Right renal cortex interstitium (tissue), 3 donors: ENCODE measurements at places on chromosomes 2 and 18.

GRCh38 chr18:1993866-1994265 is 577.4 kb downstream of the METTL4 start:
- DNase-seq: no peak

- DNase-seq: no peak
These were observed 9.4 kb upstream of the CRYBA2 start for GRCh38 chr2:219002395-219003266.

- DNase-seq: no peak
These were observed 40.5 kb downstream of the ANKRD12 start for GRCh38 chr18:9177031-9177430.

- DNase-seq: no peak
These were observed 112.6 kb downstream of the ARHGAP28 start for GRCh38 chr18:6842081-6842480.

- DNase-seq: no peak
These were observed 58.3 kb upstream of the RAPGEF4 start for GRCh38 chr2:172677363-172677762.

- no peak for DNase-seq
These were observed 19.5 kb upstream of the AGXT start for GRCh38 chr2:240848900-240849680.

DNA sequence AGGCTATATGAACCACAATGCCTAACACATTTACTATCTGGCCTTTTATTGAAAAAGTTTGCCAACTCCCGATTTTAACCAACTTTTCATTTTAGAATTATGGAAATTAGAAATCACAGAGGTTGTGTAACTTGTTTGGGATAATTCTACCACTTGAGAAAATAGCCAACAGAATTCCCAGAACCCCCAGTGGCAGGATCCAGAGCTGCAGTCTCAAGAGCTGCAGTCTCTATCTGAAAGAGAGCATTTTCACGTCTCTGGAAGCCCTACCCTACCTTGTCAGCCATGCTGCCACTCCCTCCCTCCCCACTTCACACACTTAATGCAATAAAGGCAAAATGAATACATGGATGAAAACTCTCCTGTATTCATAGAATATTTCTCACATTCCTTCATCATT is 23.4 kb upstream of the TSPYL6 start:
- DNase-seq: no peak

- no peak for DNase-seq
These were observed 137.0 kb downstream of the AGAP1 start for GRCh38 chr2:235630718-235631296.

GRCh38 chr2:88188748-88189147 is 18.6 kb downstream of the THNSL2 start:
- no peak for DNase-seq

GRCh38 chr2:69561101-69561500 is 82.4 kb downstream of the AAK1 start:
- no peak for DNase-seq

DNA sequence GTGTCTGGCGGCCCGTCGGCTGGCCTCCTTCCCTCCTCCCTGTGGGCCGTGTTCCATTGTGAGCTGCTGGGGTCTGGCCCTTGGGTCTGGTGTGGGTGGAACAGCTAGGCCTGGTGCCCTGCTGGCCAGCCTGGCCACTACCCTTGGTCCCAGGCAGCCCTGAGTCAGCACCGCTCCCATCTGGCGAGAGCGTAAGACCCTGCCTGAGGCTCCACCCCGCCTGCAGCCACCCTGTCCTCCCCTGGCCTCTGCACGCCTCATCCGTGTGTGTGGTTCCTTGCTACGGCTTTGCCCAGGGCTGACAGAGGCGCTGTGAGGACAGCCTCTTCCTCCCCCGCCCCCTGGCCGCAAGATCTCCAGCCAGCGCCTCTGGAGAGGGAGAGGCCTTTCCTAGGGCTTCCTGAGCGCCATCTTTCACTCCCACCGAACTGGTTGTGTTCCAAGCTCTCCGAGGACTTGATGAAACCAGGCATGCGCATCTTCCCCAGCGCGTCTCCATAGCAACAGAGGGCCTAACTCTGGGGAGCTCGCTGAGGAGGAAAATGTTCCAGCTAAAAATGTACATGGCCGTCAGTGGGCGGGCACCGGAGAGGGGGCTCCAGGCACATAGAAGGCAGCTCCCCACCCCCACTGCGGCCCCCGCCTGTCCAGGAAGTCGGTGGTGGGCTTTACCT is 83.0 kb downstream of the STPG4 start:
- DNase-seq: no peak

DNA sequence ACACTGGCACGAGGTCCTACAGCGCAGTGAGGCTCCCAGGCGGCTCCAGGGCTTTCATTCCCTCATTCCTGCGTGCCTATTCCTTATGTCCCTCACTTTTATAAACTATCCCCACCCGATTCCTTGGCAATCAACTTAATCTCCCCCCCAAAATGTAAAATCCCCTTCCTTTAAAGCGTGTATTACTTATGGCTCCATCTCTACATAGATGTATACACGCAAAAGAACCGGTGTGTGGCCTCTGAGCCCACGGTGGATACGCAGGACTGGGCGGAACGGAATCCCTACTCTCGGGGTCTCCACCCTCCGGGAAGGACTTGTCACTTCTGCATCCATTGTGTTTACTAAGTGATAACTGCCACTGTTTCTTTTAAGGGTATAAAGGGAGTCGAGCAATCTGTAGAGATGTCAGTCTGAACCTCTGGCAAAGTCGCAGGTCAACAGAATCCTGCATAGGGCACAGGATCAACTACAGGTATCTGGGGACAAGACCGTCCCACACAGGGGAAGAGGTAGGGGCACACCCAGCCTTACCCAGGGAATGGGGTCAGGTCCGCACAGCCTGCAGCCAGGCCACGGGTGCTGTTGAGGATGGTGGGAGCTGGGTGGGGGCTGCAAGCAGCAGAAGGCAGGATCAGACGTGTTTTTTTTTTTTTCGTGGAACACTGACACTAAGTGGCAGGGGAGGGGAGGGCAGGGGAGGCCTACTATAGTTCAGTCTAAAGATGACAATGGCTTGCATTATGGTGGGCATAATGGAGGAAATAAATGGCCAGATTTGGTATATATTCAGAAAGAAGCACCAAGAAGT is 42.1 kb downstream of the HDLBP start:
- DNase-seq: no peak

DNA sequence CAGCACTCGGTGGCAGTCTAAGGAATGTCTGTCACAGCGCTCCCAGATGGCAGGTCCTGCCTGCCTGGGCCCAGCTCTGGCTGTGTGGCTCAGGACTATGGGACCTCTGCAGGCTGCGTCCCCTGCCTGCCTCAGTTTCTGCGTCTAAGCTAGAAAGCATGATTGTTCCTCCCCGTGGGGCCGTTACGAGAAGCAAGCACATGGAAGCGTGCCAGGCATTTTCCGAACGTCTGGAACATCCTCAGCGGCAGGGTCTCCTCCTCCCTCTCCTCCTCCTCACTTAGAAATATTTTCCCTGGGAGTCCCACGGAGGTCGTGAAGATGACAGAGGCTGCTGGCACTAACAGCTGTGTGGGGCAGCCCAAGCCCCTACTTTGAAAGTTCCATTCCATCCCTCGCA is 43.3 kb downstream of the LRRFIP1 start:
- DNase-seq: no peak

- DNase-seq: no peak
These were observed 1.0 kb upstream of the GMPPA start for GRCh38 chr2:219497495-219498279.

DNA sequence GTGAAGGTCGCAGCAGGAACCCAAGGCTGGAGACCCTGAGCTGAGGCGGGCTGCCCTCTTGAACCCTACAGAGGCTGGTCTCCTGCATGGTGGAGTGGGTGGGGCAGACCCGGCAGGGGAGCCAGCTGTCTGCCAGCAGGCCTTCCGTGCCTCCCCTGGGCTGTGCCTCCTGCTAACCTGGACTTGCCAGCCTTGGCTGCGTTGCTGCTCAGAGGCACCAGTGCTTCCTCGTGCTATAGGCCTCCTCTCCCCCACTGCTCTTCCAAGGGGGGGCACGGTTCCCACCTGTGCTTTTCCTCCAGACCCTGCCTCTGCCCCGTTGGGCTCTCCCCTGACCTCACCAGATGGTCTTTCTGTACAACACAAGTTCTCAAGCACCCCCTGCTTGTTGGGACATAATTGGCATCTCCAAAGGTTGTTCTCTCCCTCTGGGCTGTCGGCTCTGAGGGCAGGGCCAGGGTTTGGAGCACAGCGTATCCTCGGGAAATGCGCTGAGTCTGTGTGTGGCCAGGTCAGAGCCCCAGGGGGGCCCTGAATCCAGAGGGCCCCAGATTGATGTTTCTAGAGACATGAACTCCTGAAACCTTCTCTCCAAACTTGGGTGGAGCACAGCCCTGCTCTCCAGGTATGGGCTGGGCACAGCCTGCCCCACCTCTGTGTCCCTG is 6.7 kb downstream of the ARHGEF4 start:
- DNase-seq: no peak

DNA sequence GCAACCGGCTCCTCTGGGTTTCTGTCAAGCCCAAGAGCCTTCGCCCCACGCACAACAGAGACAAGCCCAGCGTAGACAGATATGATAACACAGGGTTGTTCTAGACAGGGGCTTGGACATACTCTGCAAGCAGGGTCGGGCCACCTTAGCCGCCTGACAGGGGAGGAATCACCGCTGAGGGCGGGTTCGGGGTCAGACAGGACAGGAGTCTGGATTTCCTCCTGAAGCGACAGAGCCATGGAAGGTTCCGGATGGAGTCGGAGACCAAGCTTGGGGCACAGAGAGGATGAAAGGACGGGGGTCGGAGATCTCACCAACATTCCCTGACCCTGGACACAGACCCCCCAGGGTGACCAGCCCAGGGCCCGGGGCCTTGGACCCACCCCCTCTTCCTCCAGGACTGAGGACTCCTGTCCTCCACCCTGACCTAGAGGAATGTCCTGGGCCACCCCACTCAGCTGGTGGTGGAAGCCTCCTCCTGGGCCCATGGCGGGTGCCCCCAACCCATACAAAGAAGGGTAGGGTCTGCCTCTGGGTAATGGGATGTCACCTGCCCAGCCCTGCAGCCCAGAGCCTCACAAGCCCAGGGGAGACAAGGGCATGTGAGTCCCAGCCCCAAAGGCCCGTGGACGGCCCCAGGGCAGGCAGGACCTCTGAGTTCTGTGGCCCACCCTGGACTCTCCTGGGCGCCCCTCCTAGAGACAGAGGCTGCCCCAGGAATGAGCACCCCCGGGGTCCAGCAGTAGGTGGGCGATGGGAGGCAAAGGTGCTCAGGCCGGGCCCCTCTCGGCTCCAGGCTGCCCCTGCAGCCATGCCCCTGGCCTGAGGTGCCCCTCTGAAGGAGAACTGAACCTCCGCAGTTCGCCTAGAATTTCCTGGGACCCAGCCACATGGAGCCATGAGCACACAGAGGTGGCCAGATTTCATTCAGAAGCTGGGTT is 44.1 kb upstream of the GPC1 start:
- DNase-seq: no peak

DNA sequence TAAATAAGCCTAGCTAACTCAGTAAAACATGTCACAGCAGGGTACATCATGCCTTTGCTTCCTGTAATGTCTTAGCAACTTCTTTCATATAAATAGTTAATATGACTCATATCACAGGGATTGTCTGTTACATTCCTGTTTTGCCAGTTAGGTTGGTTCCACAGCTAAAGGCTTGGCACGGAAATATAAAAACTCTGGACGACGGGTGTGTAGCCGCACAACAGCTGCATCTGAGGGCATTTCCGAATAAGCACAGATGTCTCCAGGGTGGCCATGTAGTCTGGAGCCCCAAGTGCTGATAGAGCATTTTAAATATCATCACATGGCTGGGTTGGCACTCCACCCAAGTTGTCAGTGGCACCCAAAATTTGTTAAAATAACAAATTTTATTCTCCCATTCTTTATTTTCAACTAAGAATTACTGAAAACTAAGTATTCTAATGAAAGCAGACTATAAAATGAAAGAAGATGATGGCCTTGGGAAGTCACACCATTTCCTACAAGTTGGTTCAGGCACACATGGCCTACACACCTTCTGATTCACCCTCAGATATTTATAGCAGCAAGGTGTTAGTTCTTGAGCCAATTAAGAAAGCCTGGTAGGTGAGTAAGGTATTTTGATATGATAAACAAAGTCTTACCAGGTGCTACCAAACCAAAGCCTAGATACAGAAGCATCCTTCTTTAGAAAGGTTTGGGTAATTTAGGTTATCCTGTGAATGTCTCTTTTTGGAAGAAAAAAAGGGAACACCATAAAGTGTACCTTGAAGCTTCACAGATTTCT is 61.8 kb upstream of the STK17B start:
- no peak for DNase-seq

- DNase-seq: no peak
These were observed 222.7 kb downstream of the PIEZO2 start for GRCh38 chr18:10926621-10927161.
